T-helper 1 cell (primary cell): ENCODE measurements at places on chromosomes 2 and 18.
A peak's percentile ranks its signal among the peaks of the same experiment; 100 is the strongest.

- DNase-seq: peak; percentile 56
Measured at GRCh38 chr2:181462033-181462432, 4.8 kb downstream of the ITGA4 start.

- no peak for DNase-seq
Measured at GRCh38 chr18:51654488-51655326, 457.2 kb upstream of the MEX3C start.

GRCh38 chr2:229714736-229715541, 584 bp upstream of the DNER start:
- no peak for DNase-seq

DNA sequence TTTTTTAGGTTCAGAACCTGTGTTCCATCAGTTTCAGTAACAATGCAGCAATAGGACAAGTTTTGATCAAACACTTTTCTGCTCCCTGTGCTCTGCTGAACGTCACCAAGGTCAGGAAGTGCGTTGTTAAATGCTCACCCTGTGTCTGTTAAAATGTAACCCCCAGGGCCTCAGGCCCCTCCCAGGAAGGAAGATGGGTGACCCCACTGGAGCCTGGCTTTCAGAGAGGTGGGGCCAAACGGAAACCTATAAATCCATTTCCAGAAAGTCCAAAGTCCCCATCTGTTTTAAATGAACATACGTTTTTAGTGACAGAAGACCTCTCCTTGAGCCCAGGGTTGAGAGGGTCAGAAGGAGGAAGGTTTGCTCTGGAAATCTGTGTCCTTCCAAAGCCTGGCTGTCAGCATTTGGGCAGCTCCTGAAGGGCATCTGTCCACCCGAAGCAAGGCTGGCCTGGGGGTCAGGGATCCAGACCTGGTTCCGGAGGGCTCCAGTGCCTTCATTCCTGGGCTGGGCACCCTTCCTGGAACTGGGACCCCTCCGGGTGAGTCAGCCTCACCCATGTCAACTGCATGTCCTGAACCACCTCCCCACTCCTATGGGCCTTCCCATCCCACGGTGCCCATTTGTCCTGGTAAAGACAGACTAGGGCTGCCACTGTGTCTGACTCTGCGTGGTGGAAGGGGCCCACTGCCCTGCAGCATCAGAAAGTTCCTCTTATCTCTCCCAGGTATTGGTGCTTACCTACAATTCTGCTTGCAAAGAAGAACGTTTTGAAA, 117.4 kb upstream of the COPS8 start:
- DNase-seq: peak; percentile 22

- no peak for DNase-seq
Measured at GRCh38 chr2:102401456-102401855, 21.5 kb upstream of the IL18RAP start.

GRCh38 chr2:233839447-233839820, 14.9 kb downstream of the HJURP start:
- DNase-seq: no peak

DNA sequence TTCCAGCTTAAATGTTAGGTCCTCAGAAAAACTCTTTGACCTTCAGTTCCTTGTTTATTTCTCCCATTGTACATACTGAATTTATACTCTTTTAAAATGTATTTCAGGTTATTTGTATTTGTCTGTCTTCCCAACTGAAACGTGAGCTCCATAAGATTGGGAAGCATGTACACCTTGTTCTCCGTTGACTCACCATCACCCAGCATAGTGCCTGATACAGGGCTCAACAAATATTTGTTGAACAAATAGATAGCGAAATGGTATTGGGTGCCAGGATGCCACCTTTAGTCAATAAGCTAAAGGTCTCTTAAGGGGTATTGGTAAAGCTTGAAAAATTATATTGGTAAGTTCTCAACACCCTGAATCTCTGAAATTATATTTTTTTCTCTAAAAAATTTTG, 1841.3 kb upstream of the CELF4 start:
- DNase-seq: no peak

- peak; percentile 92 for DNase-seq
Measured at GRCh38 chr18:9334329-9334972, at the start of gene TWSG1. Gene TWSG1 (plus strand): TSS chr18:9334773. CDS start chr18:9337230, 2,457 bp downstream.

DNA sequence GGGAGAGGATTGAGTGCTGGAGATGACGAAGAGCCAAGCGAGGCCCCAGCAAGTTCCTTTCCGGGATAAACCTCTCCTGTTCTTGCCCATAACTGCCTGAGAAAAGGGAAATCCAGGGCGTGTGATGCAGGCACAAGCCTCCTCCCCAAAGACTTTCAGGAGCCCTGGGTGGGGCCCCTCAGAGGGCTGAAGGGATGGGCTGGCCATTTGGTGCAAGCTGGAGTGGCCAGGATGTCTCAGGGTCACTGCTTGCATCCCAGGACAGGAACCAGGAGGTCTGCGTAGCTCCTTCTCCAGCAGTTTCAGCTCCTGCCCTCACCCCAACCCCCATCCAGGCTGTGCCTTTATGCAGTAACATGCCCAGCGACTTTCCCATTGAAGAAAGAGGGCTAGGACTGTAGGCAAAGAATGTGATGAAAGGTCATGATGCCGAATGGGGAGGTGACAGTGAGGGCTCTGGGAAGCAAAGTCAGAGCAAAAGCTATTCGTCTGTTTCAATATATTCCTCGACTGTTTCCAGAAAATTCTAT, 80.2 kb downstream of the PXDN start:
- DNase-seq: no peak

DNA sequence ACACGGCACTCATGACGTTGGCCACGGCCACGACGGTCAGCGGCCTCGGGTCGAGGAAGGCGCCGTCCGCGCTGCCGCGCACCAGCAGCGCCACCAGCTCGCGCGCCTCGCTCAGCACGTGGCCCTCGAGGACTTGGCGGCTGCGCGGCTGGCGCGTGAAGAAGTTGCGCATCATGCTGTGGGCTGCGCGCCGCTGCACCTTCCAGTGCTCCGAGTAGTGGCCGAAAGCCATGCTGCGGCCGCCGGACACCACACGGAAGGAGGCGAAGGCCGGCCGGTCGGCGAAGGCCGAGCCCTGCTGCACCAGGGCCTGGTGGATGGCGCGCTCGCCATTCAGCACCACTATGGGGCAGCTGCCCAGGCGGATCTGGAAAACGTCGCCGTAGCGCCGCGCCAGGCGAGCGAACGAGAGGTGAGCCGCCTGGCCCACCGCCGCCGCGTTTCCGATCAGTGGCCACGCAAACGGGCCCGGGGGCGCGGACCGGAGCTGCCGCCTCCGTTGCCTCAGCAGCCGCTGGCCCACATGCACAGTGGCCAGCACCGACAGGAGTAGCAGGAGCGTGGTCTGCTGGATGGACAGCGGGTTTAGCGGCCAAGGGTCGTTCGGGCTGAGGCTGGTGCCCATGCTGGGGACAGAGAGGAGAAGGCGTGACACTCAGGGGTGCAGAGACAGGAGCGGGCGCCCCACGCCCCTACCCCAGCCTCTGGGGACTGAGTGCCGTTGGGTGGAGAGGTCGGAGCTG, 1.0 kb downstream of the CYP1B1 start:
- DNase-seq: no peak

GRCh38 chr2:16707014-16707623, 41.5 kb upstream of the CYRIA start:
- DNase-seq: no peak

GRCh38 chr18:58314284-58314683, 270.3 kb downstream of the NEDD4L start:
- no peak for DNase-seq

- DNase-seq: no peak
Measured at GRCh38 chr2:8679827-8680731, 1.8 kb upstream of the ID2 start.

- DNase-seq: no peak
Measured at GRCh38 chr18:59298871-59299270, 19.6 kb downstream of the CPLX4 start.

GRCh38 chr2:214934006-214934405, 124.5 kb upstream of the BARD1 start:
- DNase-seq: no peak

DNA sequence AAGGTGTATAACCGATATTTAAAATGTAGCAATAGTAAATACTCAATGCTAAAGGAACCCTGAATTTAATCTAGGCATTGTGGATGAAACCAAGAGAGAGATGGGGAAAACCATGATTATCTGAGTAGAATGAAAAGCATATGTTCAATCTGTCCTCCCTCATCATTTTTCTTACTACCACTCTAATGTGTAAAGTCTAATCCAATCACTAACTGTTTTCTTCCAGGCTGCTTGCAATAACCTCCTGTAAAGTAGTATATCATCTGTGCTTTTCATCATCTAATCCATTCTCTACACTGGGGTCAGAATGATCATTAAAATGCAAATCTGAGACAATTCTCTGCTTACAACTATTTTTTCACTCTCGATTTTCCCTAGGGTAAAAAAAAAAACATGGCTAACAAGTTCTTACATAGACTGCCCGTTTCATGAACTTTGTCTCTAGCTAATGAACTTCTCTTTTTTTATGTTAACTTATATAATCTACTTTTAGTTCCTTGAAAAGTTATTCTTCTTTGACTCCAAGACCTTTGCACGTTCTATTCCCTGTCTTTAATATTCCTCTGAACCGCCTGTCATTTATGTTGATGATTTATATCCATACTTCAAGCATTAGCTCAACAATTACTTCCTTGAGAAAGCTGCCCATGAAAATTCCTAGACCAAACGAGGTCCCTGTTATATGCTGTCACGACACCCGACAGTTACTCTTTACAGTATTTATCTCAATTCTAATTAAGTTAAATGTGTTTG, 94.7 kb upstream of the SLC8A1 start:
- DNase-seq: no peak

GRCh38 chr2:24016376-24016761, 6.5 kb downstream of the MFSD2B start:
- DNase-seq: no peak

- DNase-seq: no peak
Measured at GRCh38 chr2:197675711-197676188, 363 bp upstream of the RFTN2 start.

DNA sequence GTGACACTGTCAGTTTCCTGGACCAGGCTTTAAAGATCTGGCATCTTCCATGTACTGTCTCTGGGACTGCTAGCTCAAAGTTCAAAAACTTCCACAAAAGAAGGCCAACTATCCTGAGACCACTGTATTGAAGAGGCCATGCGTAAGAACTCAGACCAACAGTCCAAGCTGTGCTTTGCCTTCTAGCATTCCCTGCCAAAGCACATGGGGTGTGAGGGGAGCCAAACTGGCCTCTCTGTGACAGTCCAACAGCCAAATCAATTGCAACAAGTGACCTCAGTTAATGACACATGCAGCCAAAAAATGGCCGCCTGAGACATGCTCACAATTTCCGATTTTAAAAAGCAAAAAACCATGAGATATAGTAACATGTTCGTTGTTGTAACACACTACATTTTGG, 160.3 kb upstream of the CDH19 start:
- DNase-seq: no peak

- DNase-seq: no peak
Measured at GRCh38 chr18:50469380-50469781, 90.5 kb upstream of the MAPK4 start.

DNA sequence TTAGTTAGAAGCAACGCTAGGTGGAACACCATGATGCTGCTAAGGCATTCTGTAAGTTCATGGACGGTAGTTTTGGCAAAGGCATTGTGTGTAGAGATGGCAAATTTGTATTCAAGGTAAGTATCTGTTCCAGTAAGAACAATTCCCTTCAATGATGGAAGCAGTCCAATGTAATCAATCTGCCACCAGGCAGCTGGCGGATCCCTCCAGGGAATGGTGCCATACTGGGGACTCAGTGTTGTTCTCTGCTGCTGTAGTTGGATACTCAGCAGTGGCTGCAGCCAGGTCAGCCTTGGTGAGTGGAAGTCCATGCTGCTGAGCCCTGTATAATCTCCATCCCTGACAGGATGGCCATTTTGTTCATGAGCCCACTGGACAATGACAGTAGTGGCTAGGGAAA, 62.8 kb downstream of the ARL6IP6 start:
- no peak for DNase-seq

GRCh38 chr2:109212836-109213563, 84.0 kb downstream of the SH3RF3 start:
- DNase-seq: no peak

DNA sequence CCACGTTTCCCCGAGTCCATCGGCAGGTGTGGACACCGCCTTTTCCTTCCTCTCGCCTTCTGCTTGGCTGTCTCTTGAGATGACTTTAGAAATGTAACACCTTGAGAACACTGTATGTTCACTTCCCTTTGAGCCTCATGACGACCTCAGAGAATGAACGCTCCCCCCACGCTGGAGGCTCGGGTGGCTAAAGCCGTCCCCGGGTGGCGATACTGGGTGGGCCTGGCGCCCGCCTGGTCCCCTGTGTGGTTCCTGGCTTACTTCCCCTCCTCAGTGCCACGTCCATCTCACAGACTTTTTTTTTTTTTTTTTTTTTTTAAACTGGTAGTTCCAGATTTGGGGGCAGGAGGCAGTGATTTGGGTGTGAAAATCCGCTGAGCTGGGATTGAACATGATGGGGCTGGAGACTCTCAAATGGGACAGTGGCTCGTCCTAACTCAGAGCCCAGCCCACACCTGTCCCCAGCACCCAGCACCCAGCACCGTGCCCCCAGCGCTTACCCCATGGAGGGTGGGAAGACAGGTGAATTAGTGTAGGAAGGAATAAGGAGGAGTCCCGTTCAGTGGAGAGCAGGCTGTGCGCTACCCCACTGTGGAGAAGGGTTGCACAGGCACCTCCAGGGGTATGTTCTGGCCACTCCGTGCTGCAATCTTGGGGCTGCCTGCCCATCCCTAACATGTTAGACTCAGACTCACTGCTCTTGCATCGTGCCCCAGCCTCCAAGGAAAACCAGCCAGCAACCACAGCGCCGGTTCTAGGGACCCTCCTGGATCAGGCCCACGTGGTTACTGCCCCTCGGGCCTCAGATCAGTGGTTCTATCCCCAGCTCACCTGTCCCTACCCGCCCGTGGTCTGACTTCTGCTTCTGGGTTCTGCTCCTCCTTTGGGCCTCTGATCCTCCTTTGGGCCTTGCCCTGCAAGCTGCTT, 174.0 kb downstream of the ASB1 start:
- DNase-seq: no peak

DNA sequence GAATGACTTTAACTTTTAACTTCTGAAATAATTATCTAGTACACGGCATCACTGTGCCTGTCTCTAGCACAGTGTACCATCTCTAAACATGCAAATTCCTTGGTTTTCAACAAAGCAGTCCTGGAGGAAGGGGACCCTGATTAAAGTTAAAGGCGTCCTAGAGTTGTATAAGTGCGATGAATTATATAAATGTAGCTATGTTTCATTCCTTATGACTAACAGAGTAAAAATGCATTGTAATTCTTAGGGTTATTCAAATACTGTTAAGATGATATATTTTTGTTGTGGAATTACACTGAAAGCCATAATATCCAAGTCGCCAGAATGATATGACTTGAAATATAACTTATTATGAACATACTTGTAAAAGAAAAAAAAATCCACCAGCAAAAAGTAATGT, 544.9 kb upstream of the LINC00305 start:
- DNase-seq: no peak
